ENCODE measurements at places on chromosomes 5 and 9.

- DNase-seq: no peak
Measured at GRCh38 chr9:96758845-96759673, 18.8 kb downstream of the ZNF510 start.

- no peak for DNase-seq
Measured at GRCh38 chr5:157068339-157068738, 9.4 kb upstream of the HAVCR1 start.

DNA sequence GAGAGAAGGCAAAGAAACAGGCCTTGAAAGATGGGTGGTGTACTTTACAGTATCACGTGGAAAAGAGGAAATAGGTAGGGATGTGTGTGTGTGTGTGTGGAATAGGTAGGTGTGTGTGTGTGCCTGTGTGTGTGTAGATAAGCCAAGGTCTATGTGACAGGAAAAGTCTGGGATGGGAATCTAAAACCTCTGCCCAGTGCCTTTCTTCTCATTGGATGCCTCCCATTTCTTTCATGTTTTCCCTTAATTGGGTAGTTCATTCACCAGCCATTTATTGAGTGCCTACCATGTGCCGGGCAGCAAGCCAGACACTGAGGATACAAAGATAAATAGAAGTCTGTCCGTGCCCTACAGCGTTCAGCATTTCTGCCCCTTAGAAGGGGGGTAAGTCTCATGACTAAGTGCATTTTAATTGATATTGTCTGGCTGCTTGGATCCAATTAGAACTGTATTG, 1.0 kb downstream of the URM1 start:
- DNase-seq: no peak

- no peak for DNase-seq
Measured at GRCh38 chr5:119070578-119070827, 384 bp upstream of the DMXL1 start.

DNA sequence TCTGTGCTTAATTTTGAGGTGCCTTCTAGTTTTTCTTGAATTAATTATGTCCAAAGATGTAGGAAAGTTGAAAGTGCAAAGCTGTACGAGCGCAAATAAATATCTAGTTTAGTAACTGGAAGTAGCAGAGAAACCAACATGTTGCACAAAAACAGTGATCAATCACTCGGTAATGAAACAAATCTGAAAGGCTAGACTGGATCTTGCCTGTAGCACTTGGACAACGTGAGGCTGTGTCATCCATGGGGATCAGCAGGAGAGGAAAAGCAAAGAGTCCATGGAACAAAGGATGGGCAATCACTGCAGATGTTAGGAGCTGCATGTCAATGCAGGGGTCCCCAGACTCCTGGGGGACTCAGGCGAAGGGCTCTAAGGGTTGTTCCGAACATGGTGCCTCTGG, 424.2 kb downstream of the IRX1 start:
- DNase-seq: no peak
